ENCODE measurements at places on chromosomes 2 and 18. TPM values are rescaled to one million over a fixed set of nuclear protein-coding genes. Genes with fewer than 3 reads are reported as not detected.

- no peak for DNase-seq
- peaks cover 36% of the 10 kb centered on the region for H3K27me3 ChIP-seq
- no peak overlapping the region for H3K27ac ChIP-seq
- no peaks in the 10 kb centered on the region for H3K4me1 ChIP-seq
- H3K4me3 ChIP-seq = no peak overlapping the region
- no peaks in the 10 kb centered on the region for H3K36me3 ChIP-seq
Observed at GRCh38 chr2:238814815-238815214, 33.1 kb upstream of the TWIST2 start.

- H3K27ac ChIP-seq = no peak overlapping the region
- H3K27me3 ChIP-seq = peaks cover 24% of the 10 kb centered on the region
- no peak overlapping the region for H3K4me3 ChIP-seq
- DNase-seq = no peak
- peaks cover 18% of the 10 kb centered on the region for H3K4me1 ChIP-seq
- no peaks in the 10 kb centered on the region for H3K36me3 ChIP-seq
Observed at GRCh38 chr2:109207176-109207575, 78.2 kb downstream of the SH3RF3 start.

SESTD1 gene
- 4.4 TPM for total RNA-seq

DNA sequence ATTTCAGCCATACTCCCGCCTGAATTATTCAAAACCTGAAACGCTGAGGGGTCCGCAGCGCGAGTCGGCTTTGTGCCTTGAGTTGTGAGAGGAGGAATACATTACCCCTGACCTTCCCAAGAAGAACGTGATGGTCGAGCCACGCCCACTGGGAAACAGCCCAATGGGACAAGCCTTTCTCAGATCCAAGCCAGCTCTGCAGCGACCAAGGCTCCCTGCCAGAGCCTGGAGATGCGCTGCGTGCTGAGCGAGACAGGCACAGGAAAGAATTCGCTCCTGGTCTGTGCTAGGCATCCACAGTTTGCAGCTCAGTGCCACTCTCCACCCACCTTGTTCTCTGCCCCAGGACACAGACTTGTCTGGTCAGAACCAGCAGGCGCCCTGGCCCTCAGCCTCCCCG lies 74.1 kb upstream of the GLI2 start:
- peaks cover under 1% of the 10 kb centered on the region for H3K36me3 ChIP-seq
- DNase-seq = no peak
- H3K4me1 ChIP-seq = no peaks in the 10 kb centered on the region
- no peak overlapping the region for H3K27ac ChIP-seq
- H3K27me3 ChIP-seq = peaks cover 18% of the 10 kb centered on the region

DNA sequence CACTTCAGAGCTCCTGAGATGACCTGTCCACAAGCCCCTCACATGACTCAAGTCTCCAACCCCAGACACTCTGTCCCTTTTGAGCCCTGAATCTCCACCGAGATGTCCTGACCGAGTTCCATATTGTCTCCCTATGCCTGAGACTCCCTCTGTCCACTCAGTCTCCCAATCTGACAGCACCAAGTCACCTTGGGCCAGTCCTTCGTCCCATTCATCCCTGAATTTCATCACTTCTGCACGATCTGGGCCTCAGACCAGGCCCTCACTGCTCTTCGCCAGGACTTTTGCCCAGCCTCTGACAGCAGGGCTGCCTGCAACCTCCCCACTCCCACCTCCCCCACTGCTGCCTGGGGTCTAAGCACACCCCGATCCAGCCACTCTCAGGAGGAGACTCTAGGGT lies 4.3 kb upstream of the MOCOS start:
- H3K27me3 ChIP-seq = peaks cover 3% of the 10 kb centered on the region
- H3K36me3 ChIP-seq = peaks cover 3% of the 10 kb centered on the region
- H3K27ac ChIP-seq = no peak overlapping the region
- DNase-seq = no peak

GRCh38 chr2:129281791-129282530 lies 697.5 kb upstream of the RAB6C start:
- H3K27ac ChIP-seq = no peak overlapping the region
- no peaks in the 10 kb centered on the region for H3K4me1 ChIP-seq
- no peaks in the 10 kb centered on the region for H3K27me3 ChIP-seq
- no peak overlapping the region for H3K4me3 ChIP-seq
- H3K36me3 ChIP-seq = no peaks in the 10 kb centered on the region
- DNase-seq = no peak

MYL12B gene
- total RNA-seq = 234 TPM

- H3K4me1 ChIP-seq = no peaks in the 10 kb centered on the region
- H3K36me3 ChIP-seq = no peaks in the 10 kb centered on the region
Observed at GRCh38 chr2:235569837-235570236, 76.0 kb downstream of the AGAP1 start.

SALL3 gene
- total RNA-seq = not detected

DNA sequence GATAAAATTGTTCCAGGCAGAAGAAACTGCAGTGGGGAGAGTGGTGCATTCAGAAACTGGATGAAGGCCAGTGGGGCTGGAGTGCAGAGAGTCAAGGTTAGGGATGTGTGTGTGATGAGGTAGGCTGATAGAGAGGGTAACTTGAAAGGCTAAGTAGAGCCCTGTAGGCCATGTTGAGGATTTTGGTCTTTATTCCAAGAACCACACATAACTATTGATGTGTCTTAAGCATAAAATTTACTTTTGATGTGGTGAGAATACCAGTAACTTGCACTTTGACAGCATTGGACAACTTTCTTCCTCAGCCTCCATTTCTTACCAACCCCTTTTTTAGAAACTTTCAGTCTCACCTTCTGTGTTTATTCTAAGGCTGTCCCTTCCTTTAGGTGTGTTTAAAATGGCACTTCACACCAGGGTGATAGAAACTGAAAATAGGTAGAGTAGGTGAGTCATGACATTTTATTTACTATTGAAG lies 22.6 kb downstream of the MTX2 start:
- peaks cover 40% of the 10 kb centered on the region for H3K4me1 ChIP-seq
- H3K36me3 ChIP-seq = peaks cover 12% of the 10 kb centered on the region
- no peaks in the 10 kb centered on the region for H3K27me3 ChIP-seq
- peak overlapping the region; percentile 3 for H3K4me3 ChIP-seq

DNA sequence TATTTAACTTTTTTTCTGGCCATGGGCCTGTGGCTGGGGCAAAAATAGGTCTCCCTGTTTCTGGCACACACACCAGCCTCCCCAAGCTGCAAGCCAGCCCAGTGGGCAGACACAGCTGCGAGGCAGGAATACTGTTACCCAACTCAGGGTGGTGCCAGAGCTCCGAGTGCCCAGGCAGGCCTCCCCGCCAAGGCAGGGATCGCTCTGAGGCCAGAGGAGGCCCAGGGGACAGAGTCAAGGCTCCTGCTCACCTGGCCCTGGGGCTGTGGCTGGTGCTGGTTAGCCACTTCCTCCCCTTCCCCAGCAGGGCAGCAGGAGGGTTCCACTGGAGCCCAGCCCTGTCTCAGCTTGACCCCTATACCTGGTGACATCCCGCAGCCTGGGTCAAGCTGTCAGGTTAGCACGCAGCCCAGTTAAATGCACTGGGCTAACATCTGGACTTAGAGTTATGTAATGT lies 67.1 kb upstream of the EPAS1 start:
- no peak overlapping the region for H3K4me3 ChIP-seq
- DNase-seq = no peak
- H3K36me3 ChIP-seq = no peaks in the 10 kb centered on the region

DNA sequence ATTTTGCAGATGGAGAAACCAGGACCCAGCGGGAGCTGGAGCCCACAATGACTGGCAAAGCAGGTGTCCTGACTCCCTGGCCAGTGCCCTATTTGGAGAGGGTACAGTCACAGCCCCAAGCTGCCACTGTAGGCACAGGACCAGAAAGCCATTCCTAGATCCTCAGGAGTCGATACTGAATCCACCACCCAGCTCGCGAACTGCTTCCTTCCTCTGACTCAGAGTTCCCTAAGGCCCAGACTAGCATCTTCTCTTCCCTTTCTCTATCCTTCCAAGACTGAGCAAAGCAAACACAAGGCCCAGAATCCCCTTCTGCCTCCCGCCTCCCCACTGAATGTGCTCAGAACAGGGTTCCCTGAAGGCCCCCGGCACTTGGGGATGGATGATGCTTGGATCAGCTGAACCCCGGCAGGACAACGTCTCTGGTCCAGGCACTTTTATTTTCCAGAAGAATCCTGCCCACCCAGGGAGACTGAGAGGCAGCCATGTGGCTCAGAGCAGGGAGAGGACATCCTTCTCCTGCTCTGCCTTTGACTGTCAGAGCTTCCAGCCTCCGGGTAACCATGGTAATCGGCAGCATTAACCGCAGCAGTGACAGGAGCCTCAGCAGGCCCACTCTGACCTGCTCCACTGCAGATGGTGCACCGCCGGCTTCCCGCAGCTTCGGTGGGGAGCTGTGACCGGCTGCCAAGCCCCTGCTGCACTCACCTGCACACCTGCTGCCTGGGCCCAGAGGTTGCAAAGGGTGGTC lies 34.8 kb upstream of the KLHL29 start:
- no peak overlapping the region for H3K27ac ChIP-seq
- no peak for DNase-seq
- H3K27me3 ChIP-seq = peaks cover 24% of the 10 kb centered on the region

DNA sequence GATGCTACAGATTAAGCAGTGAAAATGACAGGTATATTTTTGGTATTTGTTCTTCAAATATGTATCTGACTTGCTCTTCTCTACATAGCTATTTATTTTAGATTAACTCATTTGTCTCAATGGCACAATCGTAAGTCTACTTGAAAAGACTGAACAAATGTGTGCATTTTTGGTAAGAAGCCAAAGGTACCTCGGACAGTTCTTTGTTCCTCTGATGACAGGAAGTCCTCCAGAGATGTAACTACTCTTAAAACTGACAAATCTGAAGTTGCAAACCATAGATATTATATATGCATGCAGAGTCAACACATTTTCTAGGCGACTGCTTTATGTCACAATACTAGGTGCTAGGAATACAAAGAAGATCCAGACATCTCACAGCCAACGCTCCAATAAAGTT lies 36.7 kb downstream of the NDUFAF7 start:
- H3K4me3 ChIP-seq = no peak overlapping the region
- no peak for DNase-seq
- H3K27me3 ChIP-seq = no peaks in the 10 kb centered on the region
- H3K27ac ChIP-seq = no peak overlapping the region

GRCh38 chr18:75112186-75113096 lies 96.5 kb downstream of the PTGR3 start:
- no peaks in the 10 kb centered on the region for H3K36me3 ChIP-seq
- H3K4me1 ChIP-seq = peaks cover 5% of the 10 kb centered on the region
- no peak overlapping the region for H3K27ac ChIP-seq
- H3K27me3 ChIP-seq = no peaks in the 10 kb centered on the region
- DNase-seq = no peak

HOXD4 gene
- total RNA-seq = not detected

FOXI3 gene
- not detected for total RNA-seq

DNA sequence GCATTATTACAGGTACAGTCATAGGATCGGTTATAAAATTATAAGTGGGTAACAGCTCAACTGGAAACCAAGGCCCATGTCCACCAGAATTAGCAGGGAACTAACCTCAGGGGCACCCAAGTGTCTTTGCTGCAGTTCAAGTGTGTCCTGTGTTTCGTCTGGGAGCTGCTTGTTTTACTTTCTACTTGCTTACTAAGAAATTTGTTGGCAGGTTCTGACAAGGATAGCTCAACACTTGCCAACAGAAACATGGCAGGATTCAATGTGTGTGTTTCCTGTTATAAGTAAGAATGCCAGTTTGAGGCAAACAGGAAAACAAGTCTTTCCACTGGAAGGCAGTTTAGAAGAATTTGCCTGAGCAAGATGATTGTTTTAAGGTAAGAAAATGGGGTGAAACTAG lies 104.5 kb downstream of the EPHA4 start:
- DNase-seq = no peak
- H3K27ac ChIP-seq = no peak overlapping the region
- H3K36me3 ChIP-seq = no peaks in the 10 kb centered on the region
- H3K4me1 ChIP-seq = peaks cover 3% of the 10 kb centered on the region
- peaks cover 23% of the 10 kb centered on the region for H3K27me3 ChIP-seq

- H3K27ac ChIP-seq = no peak overlapping the region
- DNase-seq = no peak
- H3K27me3 ChIP-seq = peaks cover 9% of the 10 kb centered on the region
- no peaks in the 10 kb centered on the region for H3K4me1 ChIP-seq
- no peaks in the 10 kb centered on the region for H3K36me3 ChIP-seq
- H3K4me3 ChIP-seq = no peak overlapping the region
Observed at GRCh38 chr18:2410688-2411087, 160.6 kb downstream of the METTL4 start.

GRCh38 chr2:144511226-144511810 lies 8.6 kb downstream of the ZEB2 start:
- H3K27me3 ChIP-seq = peaks cover 72% of the 10 kb centered on the region
- no peaks in the 10 kb centered on the region for H3K36me3 ChIP-seq
- no peak overlapping the region for H3K27ac ChIP-seq
- H3K4me1 ChIP-seq = peaks cover 28% of the 10 kb centered on the region

DNA sequence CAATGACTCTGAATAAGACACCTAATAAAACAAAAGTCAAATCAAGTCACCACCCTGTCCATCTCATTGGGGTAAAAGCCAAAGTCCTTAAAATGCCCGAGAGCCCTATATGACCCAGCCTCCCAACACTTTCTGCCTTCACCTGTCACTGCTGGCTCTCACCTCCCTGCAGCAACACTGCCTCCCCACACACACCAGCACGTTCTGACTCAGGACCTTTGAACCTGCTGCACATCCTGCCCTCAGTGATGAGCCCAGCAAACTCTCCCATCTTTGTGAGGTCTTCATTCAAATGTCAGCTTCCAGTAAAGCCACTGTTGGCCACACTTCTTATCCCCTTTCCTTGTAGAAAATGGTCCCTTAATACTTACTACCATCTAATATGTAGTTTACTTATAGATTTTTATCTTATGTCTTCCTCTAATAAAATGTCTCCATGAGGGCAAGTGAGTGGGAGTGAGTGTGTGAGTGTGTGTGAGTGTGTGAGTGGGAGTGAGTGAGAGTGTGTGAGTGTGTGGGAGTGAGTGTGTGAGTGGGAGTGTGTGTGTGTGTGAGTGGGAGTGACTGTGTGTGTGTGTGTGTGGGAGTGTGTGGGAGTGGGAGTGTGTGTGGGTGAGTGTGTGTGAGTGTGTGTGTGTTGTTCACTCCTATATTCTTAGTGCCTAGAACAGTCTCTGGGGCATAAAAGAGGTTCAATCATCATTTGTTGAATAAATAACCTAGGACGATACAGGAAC lies 504.7 kb downstream of the EIPR1 start:
- no peaks in the 10 kb centered on the region for H3K4me1 ChIP-seq
- no peaks in the 10 kb centered on the region for H3K27me3 ChIP-seq
- H3K27ac ChIP-seq = no peak overlapping the region

DNA sequence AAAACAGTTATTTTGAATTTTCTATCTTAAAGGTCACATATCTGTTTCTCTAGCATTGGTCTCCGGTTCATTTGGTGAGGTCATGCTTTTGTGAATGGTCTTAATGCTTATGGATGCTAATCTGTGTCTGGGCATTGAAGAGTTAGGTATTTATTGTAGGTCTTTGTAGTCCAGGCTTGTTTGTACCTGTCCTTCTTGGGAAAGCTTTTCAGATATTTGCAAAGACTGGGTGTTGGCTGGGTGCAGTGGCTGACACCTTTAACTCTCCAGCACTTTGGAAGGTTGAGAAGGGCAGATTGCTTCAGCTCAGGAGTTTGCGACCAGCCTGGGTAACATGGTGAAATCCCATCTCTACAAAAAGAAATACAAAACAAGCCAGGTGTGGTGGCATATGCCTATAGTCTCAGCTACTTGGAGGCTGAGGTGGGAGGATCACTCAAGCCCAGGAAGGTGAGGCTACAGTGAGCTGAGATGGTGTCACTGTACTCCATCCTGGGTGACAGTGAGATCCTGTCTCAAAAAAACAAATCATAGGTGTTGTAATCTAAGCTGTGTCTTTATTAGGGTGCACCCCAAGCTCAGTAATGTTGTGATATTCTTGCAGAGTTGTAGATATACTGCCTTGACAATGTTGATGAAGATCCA lies 82.3 kb downstream of the FAM117B start:
- no peaks in the 10 kb centered on the region for H3K27me3 ChIP-seq
- no peak overlapping the region for H3K27ac ChIP-seq

All from activated naive CD8-positive, alpha-beta T cell treated with anti-CD3 and anti-CD28 coated beads for 36 hours (primary cell).